ENCODE measurements at places on chromosomes 13 and 19. TPM values are rescaled to one million over a fixed set of nuclear protein-coding genes. Genes with fewer than 3 reads are reported as not detected.

DNA sequence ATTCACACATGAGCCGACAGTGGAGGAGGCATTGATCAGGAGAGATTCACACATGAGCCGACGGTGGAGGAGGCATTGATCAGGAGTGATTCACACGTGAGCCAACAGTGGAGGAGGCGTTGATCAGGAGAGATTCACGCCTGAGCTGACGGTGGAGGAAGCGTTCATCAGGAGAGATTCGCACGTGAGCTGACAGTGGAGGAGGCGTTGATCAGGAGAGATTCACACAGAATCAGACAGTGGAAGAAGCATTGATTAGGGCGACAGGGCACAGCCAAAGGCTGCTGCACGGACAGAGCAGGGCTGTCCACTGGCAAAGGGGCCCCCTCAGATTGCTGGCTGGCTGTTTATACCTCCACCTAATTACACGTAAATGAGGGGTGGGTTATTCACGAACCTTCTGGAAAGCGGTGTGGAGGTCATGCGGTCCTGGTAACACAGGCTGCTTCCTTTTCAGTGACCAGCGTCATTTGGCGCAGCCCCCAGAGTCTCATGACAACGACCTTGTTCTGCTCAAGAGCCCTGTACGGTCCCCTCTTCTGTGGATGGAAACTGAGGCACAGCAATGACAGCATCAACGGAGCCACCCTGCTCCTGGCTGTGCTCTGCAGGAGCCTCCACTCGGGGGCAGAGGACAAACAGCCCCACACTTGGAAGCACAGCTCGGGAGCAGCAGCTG is 50.6 kb upstream of the GAS6 start:
- no peak for DNase-seq

The CYP2S1 gene
- total RNA-seq, result 1.1 TPM

The TEAD2 gene
- 60.6 TPM for total RNA-seq

GRCh38 chr19:12733369-12734214 is 892 bp downstream of the TRIR start:
- no peak for DNase-seq

The CEACAM8 gene
- total RNA-seq, result not detected

- DNase-seq, result no peak
Measured at GRCh38 chr13:44197791-44198770, 175.5 kb upstream of the SERP2 start.

- DNase-seq, result peak; percentile 95
Measured at GRCh38 chr19:46661735-46662592, 982 bp upstream of the DACT3 start.

- DNase-seq, result no peak
Measured at GRCh38 chr13:102227741-102228140, 174.1 kb downstream of the FGF14 start.

GRCh38 chr19:10433131-10433536 is 12.8 kb downstream of the PDE4A start:
- DNase-seq, result no peak

The FPR1 gene
- total RNA-seq, result 15.9 TPM

DNA sequence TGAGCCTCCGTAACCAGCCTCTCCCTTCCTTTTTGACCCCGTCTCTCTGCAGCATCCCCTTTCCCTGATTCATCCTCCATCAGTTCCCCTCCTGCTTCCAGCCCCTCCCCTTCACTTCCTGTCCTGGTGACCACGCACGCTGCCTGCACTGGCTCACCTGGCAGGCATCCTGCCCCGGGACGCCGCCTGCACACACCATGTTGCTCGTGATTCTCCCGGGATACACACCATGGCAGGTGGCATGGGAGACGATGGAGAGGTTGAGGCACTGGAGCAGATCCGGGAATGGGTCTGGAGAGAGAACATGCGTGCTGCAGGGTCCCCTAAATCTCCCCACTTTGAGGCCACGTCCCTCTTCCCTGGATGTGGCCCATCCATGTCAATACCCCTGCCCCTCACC is 4.2 kb downstream of the KLK12 start:
- peak; percentile 52 for DNase-seq

- DNase-seq, result peak; percentile 80
Measured at GRCh38 chr19:40717325-40717879, 490 bp downstream of the ITPKC start.

GRCh38 chr13:30526612-30527495 is 61.1 kb upstream of the HMGB1 start:
- DNase-seq, result no peak

The ARHGEF1 gene
- 32.9 TPM for total RNA-seq

The PLPP2 gene
- total RNA-seq, result 3.6 TPM

- DNase-seq, result peak; percentile 97
Measured at GRCh38 chr19:11142528-11143171, 12.9 kb downstream of the SPC24 start.

The ZNF442 gene
- 3.2 TPM for total RNA-seq

The KLK15 gene
- total RNA-seq, result not detected

DNA sequence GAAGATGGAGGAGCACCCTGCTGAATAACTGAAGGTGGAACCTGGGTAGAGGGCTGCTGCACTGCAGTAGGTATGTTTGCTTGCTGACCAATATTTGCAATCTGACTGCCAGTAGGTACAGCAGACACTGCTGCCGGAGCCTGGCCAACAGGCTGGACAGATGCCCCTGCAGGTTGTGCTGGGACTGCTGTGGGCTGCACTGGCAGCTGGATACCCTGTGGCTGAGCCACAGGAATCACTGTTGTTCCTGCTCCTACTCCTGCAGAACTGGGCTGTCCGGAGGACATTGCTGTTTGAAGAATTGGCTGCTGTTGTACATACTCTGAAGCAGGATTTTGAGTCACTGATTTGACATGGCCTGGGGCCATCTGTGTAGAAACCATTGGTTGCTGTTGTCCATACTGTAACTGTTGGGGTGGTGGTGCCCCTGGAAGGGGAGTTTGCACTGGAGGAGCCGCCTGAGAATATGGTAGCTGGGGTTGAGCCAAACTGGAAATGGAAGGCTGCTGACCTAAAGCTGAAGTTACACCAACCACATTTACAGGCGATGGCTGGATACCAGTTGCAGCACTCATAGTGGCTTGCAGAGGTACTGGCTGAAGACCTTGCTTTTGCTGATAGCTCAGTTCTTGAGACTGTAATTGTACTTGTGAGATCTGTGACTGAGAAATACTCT is 2.2 kb downstream of the TSC22D1 start:
- no peak for DNase-seq

The ERVV-1 gene
- total RNA-seq, result 0.27 TPM

The MAP4K1 gene
- total RNA-seq, result 1.2 TPM

GRCh38 chr13:47218611-47219010 is 321.8 kb upstream of the HTR2A start:
- DNase-seq, result no peak

GRCh38 chr13:48828962-48829411 is 146.7 kb upstream of the FNDC3A start:
- DNase-seq, result no peak

DNA sequence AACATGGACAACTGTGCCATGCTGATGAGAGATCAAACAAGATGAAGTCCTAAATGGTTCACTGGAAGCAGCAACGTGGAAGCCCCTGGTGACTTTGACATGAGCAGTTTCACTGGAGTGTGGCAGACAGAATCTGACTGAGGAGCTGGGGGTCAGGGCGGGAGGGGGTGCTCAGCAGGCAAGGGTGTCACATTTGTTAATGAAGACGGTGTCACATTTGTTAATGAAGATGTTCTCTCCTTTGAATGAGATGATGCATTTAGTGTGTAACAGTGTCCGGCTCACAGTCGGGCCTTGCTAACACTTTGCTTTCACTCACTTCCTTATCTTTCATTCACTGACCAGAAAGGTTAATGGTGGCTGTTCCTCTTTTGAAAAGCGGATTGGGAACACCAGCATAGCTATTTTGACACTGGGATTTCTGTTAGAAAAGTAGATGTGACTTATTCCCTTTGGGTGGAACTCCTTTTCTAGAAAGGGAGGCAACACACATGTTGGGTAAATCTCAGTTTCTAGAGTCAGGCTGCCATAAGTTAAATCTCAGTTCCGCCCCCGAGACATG is 693.7 kb downstream of the UQCRFS1 start:
- DNase-seq, result no peak

DNA sequence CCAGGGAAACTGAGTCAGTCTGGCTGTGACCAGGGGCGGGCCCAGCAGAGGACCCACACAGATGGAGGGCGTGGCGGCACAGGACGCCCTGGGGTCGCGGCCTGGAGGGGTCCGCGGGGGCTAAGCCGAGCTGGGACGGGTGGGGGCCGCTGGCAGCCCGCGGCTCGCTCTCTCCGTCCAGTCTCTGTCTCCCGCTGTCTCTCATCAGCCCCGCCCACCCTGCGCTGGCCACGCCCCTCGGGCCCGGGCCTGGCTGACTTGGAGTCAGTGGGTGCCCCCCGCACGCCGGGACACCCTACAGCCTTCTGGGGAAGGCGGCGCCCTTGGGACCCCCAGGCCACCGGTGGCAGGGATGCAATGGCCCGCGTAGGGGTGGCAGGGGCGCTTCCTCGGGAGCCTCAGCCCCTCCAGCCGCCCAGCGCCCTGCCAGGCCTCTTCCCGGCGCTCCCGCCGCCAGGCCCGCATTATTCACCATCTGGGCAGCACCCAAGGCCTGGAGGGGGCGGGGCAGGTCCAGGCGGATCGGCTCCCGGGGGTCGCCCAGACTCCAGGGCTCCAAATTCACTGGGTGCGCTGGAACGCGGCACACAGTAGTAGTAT is at the start of gene TBXA2R:
Gene TBXA2R, minus strand, starts transcription at position 186 of the 600 bp plus-strand sequence. CDS start 6,241 bp downstream, outside the sequence.
- DNase-seq, result peak; percentile 90

DNA sequence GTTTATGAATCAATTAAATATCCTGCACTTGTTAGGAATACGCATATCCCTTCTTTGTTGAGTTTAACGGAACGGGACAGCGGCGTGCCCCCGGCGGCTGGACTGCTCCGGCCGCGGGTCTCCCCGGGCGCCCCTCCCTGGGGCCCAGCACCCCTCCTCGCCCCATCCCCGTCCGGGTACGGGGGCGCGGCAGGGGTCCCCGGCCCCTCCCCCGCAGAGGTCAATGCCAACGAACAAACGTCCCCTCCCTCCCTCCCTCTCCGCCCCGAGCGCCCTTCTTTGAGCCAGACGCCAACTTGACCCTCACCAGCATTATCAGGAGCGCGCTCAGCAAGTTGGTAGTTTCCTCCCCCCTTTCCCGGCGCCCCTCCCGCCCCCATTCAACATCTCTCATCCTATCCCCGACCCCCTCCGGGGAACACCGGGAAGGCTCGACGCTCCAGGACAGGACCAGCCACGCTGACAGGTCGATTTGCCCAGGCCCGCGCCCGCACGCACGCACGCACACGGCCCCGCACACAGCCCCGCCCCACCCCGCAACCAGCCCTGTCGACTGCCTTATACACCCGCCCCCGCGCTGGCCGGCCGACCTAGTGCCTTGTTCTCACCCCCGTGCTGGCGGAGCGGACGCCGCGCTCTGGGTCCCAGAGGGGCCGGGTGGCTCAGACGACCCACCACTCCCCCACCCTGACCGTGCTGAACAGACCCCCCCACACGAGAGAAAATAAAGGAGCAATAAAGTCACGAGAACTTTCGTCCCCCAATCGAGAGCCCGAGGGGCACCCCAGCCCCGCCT is 5.0 kb downstream of the LYL1 start:
- peak; percentile 87 for DNase-seq

DNA sequence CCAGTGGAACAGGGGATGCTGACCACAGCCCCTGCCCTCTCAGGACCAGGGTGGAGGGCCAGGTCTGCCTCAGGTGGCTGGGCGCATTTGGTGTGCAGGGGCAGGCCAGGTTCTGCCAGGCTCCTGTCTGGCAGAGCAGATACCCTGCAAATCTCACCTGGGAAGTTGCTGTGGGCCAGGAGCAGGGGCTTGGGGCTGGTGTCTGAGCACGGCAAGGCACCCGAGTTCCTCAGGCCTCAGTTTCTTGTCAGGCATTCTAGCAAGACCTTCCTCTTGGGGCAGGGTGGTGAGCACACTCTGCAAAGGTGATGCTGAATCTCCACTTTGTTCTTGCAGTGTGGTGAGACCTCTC is 1.1 kb downstream of the CRTC1 start:
- DNase-seq, result no peak

The ERICH4 gene
- total RNA-seq, result not detected

DNA sequence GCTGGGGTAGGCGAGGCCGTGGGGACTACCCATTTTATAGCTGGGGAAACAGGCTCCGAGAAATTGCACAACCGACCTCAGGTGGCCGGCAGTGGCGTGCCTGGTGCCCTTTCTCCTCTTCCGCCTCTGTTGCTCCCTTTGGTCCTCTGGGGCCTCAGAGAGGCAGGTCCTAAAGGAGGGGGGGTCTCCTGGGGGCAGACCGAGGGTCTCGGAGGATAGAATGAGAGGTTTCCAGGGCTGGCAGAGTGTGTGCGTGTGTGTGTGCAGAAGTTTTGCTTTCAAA is 11.3 kb downstream of the STX10 start:
- DNase-seq, result no peak

DNA sequence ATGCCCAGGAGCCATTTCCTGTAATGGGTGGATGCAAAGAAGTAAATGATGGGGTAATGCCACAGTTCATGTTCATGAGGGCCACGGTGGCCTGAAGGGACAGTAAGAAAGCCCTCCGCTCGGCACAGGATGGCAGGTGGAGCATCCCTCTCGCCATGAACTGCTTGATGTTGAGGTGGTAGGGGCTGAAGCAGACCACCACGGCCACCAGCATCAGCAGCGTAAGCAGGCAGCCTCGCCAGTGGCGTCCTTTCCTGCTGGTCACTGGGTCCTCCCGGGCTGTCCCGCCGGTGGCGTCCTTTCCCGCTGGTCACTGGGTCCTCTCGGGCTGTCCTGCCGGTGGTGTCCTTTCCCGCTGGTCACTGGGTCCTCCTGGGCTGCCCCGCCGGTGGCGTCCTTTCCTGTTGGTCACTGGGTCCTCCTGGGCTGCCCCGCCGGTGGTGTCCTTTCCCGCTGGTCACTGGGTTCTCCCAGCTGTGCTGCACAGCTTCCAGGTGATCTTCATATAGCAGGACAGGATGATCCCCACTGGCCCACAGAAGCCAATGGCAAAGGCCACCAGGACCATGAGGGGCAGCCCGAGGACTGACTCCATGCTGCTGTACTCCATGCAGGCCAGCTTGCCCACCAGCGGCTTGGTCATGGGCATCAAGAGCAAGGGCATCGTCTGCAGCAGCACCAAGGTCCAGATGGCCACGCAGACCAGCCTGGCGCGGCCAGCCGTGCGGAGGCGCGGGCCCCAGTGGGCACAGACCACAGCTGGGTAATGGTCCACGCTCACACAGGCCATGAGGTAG is 93.2 kb upstream of the TM9SF2 start:
- DNase-seq, result no peak

- DNase-seq, result no peak
Measured at GRCh38 chr19:49985871-49986270, 24.9 kb upstream of the SIGLEC11 start.

DNA sequence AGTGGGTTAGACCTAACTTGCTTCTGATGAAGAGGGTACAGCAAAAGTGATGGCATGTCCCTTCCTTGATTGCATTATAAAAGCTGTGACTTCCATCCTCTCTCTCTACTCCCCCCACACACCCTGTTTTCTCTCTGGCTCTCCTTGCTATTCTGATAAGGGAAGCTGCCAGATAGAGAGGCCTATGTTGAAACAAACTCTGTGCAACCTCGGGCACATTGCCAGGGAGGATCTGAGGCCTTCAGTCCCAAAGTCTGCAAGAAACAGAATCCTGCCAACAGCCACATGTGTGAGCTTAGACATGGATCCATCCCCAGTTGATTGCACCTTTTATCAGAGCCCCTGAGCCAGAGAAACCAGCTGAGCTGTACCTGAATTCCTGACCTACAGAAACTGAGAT is 44.8 kb upstream of the ARGLU1 start:
- DNase-seq, result peak; percentile 89

Measured in sigmoid colon (tissue), 7 donors.